ENCODE measurements at places on chromosomes 7 and 10.

DNA sequence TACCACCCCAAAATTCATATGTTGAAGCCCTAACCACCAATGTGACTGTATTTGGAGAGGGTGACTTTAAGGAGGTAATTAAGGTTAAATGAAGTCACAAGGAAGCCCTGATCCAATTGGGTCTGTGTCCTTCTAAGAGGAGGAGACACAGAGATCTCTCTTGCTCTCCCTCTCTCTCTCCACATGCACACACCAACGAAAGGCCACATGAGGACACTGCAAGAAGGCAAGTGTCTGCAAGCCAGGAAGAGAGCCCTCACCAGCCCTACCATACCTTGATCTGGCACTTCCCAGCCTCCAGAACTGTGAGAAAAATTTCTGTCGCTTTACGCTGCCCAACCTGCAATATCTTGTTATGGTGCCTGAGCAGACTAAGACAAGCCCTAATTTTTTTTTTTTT is 56.0 kb upstream of the NEBL start:
- DNase-seq: no peak

GRCh38 chr7:146346096-146346495 is 229.5 kb downstream of the CNTNAP2 start:
- no peak for DNase-seq

DNA sequence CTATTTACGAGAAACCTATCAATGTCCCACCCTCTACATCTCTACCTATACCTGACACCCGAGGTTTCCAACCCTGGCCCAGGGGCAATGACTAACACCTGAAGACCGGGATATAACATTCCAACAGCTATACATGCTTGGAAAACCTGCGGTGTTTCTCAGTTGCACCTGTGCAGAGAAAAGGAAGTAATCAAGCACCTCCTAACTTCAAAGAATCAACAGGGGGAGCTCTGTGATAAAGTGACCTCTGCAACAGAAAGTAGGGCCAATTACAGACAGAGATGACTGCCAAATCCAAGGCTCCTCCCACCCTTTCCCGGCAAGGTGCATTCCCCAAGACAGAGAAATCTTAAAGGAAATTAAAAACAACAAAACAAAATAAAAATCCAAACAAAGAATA is 41.3 kb downstream of the CCDC6 start:
- DNase-seq: no peak

- no peak for DNase-seq
Measured at GRCh38 chr7:41822259-41822817, 119.4 kb upstream of the INHBA start.

DNA sequence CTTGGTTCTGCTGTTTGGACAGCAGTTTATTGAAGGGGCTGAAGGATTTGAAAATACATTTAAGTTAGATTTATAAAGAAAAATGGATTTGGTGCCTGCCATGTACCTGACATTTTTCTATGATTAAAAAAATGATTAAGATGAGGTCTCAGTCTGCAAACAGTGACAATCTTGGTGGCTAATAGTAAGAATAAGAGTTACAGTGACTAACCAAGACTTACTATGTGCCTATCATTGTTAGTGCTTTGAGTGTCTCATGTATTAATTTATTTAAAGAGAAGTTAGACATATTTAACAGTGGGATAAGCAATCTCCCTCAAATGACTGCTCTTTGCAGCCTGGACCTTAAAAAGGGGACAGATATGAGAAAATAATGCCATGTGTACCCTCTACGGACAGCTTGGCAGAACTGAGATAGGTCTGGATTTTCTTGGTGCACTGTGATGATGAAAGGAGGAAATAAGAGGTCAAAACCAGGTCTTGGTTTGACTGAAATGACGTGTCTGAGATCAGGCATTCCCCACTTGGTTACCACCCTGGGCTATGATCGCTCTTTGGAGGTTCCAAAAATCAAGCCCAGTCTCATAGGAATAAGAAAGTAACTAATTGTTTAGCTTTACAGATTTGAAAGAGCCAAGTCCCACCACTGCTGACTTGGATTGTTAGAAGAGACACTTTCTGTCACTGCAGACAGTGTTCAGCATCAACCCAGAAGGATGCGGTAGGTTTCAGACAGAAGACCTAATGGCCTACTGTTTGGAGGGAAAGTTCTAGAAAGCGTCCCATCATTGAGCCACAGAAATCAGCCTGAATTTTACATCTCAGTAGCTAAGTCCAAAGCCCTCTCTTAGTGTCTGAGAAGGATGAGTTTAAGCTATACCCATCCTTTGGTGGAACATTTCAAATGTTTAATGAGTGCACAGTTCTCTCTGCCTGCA is 2.1 kb downstream of the CASP7 start:
- no peak for DNase-seq

DNA sequence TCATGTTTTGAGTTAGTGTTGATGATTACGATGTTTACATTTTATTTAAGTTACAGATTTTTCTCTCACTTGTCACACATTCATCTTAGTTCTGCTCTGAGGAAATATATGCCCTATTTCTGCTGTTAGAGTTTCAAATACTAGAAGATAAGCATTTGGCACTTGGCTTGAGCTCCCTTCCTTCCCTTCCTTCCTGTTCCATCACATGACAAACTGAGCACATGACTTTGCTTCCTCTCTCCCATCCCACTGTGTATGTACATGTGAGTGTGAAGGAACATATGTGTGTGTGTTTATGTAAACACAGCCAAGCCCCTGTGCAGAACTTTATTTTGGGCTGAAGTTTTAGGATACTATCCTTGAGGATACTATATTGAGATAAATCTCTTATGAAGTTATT is 795.9 kb upstream of the IGFBP3 start:
- DNase-seq: no peak

GRCh38 chr7:124171068-124171467 is 138.2 kb upstream of the TMEM229A start:
- DNase-seq: no peak

DNA sequence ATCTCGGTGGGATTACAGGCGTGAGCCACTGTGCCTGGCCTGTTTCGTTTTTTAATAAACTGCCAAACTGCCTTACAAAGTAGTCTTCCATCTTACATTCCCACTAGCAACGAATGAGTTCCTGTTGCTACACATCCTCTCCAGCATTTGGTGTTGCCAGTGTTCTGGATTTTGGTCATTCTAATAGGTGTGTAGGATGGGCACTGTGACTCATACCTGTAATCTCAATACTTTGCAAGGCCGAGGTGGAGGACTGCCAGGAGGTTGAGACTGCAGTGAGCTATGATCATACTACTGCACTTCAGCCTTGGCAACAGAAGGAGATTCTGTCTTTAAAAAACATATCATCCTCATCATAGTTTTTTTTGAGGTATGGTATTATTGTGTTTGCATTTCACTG is 21.4 kb upstream of the RSBN1L start:
- DNase-seq: no peak

DNA sequence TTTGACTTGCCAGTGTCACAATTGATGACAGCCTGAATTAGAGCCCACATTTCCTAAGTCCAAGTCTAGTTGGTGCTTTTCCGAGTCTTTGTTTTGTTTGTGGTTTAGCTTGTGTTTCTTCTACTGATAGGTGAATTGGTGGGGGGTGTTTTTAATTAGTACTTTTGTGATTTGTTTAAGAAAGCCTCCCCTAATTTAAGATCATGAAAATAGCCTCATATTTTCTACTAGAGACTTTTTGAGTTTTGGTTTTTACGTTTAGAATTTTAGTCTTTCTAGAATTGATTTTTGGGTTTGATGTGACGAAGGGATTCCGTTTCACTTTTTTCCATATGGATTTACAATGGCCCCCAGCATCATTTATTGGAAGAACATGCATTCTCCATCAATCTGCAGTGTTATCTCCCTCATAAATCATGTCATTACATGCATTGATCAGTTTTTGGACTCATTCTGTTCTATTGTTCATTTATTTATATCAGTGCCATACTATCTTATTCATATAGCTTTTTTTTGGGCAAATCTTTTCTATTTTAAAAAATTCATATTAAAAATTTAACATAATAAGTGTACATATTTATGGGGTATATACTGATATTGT is 32.8 kb downstream of the BTRC start:
- DNase-seq: no peak

DNA sequence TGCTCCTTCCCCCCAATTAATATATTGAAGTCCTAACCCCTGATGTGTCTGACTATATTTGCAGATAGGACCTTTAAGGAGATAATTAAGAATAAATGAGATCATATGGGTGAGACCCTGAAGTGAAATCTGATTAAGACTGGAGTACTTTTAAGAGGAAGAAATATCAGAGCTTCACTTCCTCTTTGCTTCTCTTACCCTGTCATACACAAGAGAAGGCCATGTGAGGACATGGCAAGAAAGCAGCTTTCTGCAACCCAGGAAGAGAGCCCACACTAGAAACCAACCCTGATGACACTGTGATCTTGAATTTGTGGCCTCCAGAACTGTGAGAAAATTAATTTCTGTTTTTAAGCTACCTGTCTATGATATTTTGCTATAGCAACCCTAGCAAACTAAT is 44.2 kb downstream of the JMJD1C start:
- DNase-seq: no peak

DNA sequence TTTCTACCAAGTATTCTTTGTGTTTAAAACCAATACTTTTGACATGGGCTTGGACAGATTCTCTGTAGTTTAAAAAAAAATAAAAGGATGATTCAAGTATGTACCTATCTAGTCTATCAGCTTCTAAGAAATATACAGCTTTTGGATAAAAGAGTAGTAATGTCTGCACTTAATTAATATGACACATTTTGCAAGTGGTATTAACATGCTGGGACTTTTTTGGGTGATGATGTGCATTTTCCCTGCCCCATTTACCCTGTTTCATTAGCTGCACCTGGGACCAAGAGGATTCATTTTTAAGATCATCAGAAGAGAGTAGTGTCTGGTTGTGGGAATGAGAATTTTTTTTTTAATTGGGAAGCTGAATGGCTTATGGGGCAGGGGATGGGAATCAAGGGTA is 236.2 kb upstream of the KLF14 start:
- no peak for DNase-seq

GRCh38 chr10:86368987-86369386 is 2.4 kb upstream of the GRID1 start:
- DNase-seq: no peak

- DNase-seq: no peak
Measured at GRCh38 chr10:132420981-132421846, 24.2 kb downstream of the PWWP2B start.

- DNase-seq: no peak
Measured at GRCh38 chr10:119441921-119442757, 100.4 kb downstream of the RGS10 start.

DNA sequence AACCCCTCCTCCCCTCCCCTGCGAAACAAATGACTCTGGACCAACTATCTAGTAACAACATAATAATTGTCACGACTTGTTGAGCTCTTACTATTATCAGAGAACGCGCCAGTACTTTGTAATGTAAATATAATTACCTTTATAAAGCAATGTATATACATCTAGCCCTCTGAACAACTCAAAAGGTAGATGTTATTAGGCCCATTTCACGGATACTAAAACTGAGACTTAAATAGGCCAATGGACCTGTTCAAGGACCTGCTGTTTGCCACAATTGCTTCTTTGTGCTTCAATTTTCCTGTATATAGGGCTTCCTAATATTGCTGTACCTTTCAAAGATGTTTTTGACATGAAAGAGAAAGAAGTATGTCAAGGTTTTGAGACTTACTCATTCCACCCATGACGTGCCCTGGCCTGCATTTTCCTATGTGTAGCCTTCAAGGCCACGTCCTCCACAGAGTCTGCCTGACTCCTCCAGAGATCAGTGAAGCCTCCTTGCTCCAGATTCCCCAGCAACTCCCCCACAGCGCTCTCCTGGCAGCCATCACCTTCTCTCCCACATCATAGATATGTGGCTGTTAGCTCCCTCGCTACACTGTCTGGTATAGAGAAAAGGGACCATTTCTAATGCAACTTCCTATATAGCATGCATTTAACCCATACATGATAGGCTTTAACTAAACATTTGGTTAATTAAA is 156.6 kb downstream of the SKIDA1 start:
- no peak for DNase-seq

- no peak for DNase-seq
Measured at GRCh38 chr7:104758504-104758903, 255.5 kb upstream of the KMT2E start.

- no peak for DNase-seq
Measured at GRCh38 chr7:534959-535358, 15.3 kb upstream of the PDGFA start.

GRCh38 chr10:122939856-122940543 is 14.0 kb downstream of the C10orf88 start:
- no peak for DNase-seq

DNA sequence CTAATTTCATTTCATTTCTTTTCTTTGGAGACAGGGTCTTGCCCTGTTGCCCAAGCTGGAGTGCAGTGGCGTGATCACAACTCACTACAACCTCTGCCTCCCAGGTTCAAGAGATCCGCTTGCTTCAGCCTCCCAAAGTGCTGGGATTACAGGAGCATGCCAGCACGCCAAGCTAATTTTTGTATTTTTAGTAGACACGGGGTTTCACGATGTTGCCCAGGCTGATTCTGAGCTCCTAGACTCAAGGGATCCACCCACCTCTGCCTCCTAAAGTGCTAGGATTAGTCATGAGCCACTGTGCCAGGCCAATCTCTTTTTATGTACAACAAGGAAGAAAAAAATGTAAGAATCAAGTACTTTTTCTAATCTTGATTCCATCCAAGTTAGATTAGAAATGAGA is 10.7 kb upstream of the KMT2E start:
- peak; percentile 44 for DNase-seq

GRCh38 chr7:436367-437128 is 83.1 kb downstream of the PDGFA start:
- no peak for DNase-seq

- DNase-seq: no peak
Measured at GRCh38 chr10:123398180-123398591, 244.0 kb downstream of the BUB3 start.

DNA sequence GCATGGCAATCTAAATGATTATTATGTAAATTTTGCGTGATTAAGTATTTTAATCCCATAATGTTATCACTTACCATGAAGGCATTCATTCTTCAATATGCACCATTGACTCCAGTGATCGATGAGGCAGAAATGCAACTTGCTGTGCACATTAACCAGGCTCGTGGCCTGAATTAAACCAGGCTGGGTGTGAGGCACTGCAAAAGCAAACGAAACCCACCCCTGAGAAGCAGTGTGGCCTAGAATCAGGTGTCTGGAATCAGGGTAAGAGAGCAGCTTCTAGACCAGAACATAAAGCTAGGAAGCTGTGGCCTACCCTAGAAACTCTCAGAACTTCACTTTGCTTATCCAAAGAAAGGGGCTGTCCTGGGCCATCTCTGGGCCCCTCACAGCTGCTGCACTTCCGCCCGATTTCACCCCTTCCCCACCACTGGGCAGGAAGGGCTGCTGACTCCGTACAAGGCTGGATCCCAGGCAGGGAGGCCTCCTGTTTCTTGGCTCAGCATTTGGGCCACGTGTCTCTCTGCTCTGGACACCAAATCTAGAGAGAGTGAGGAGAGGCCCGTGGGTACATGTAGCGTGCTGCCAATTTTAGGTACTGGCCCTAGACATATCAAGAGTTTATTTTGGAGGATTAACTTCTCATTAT is 4.4 kb downstream of the PTPRE start:
- no peak for DNase-seq

- no peak for DNase-seq
Measured at GRCh38 chr10:90740265-90740664, 117.6 kb downstream of the HTR7 start.

GRCh38 chr10:24519950-24520349 is 203.7 kb downstream of the ARHGAP21 start:
- peak; percentile 27 for DNase-seq
